ENCODE measurements at places on chromosomes 4 and X. TPM values are rescaled to one million over a fixed set of nuclear protein-coding genes. Genes with fewer than 3 reads are reported as not detected.

The SPATA18 gene
- total RNA-seq: 17.7 TPM

The CCDC158 gene
- 1.3 TPM for total RNA-seq

The POLN gene
- 5.6 TPM for total RNA-seq

The ANK2 gene
- total RNA-seq: 95.1 TPM

The CCSER1 gene
- under 0.01 TPM for total RNA-seq

The RBMXL3 gene
- not detected for total RNA-seq

The SPANXB1 gene
- total RNA-seq: not detected

The NSUN7 gene
- total RNA-seq: 0.51 TPM

The SOX3 gene
- not detected for total RNA-seq

The SAGE1 gene
- total RNA-seq: not detected

The GJB1 gene
- not detected for total RNA-seq

The TRIM61 gene
- total RNA-seq: 4.5 TPM

The CXXC4 gene
- under 0.01 TPM for total RNA-seq

GRCh38 chr4:106195435-106195950 is 120.5 kb downstream of the TBCK start:
- no peak overlapping the region for H3K4me3 ChIP-seq
- no peaks in the 10 kb centered on the region for H3K27me3 ChIP-seq
- no peak overlapping the region for H3K27ac ChIP-seq
- H3K4me1 ChIP-seq: no peaks in the 10 kb centered on the region
- no peaks in the 10 kb centered on the region for H3K36me3 ChIP-seq
- no peak for DNase-seq

GRCh38 chr4:95059663-95060062 is 301.9 kb downstream of the BMPR1B start:
- no peaks in the 10 kb centered on the region for H3K36me3 ChIP-seq
- H3K4me1 ChIP-seq: no peaks in the 10 kb centered on the region
- no peak overlapping the region for H3K27ac ChIP-seq
- no peaks in the 10 kb centered on the region for H3K27me3 ChIP-seq

GRCh38 chr4:10140866-10141759 is 24.5 kb upstream of the WDR1 start:
- no peak overlapping the region for H3K4me3 ChIP-seq
- no peaks in the 10 kb centered on the region for H3K27me3 ChIP-seq
- no peak overlapping the region for H3K27ac ChIP-seq
- no peaks in the 10 kb centered on the region for H3K36me3 ChIP-seq
- no peak for DNase-seq
- no peaks in the 10 kb centered on the region for H3K4me1 ChIP-seq

GRCh38 chr4:107834241-107834794 is 9.6 kb downstream of the SGMS2 start:
- H3K36me3 ChIP-seq: no peaks in the 10 kb centered on the region
- no peak overlapping the region for H3K27ac ChIP-seq
- no peaks in the 10 kb centered on the region for H3K27me3 ChIP-seq
- H3K4me1 ChIP-seq: no peaks in the 10 kb centered on the region

- H3K4me3 ChIP-seq: no peak overlapping the region
- peak; percentile 79 for DNase-seq
Measured at GRCh38 chr4:5812506-5813229, 80.2 kb downstream of the CRMP1 start.

DNA sequence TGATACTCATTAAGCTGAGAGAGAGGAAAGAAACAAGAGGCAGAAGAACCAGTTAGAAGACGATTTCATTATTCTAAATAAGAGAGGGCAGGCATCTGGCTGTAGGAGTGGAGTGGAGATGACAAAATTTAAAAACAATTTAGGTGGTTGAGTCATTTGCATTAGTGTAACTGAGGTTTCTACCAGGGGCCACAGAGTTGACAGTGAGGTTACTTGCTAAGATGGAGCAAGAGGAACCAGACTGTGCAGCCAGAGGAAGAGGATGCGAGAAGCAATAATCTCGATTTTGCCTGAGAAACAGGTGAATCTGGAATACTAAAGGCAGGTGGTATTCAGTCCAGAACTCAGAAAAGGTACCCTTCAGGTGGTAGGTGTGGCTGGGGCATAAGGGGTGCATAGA is 491.9 kb downstream of the MID1IP1 start:
- no peaks in the 10 kb centered on the region for H3K4me1 ChIP-seq
- no peaks in the 10 kb centered on the region for H3K36me3 ChIP-seq
- H3K27me3 ChIP-seq: no peaks in the 10 kb centered on the region
- no peak overlapping the region for H3K27ac ChIP-seq
- no peak overlapping the region for H3K4me3 ChIP-seq

GRCh38 chr4:176762661-176763308 is 29.9 kb downstream of the VEGFC start:
- no peak for DNase-seq
- H3K4me1 ChIP-seq: peaks cover 3% of the 10 kb centered on the region
- H3K36me3 ChIP-seq: no peaks in the 10 kb centered on the region
- H3K27me3 ChIP-seq: no peaks in the 10 kb centered on the region
- no peak overlapping the region for H3K4me3 ChIP-seq

GRCh38 chr4:21195682-21196081 is 495.4 kb downstream of the PACRGL start:
- no peak overlapping the region for H3K27ac ChIP-seq
- no peaks in the 10 kb centered on the region for H3K27me3 ChIP-seq
- no peak for DNase-seq
- H3K36me3 ChIP-seq: no peaks in the 10 kb centered on the region
- H3K4me1 ChIP-seq: no peaks in the 10 kb centered on the region

GRCh38 chrX:56066016-56066415 is 166.1 kb upstream of the KLF8 start:
- H3K36me3 ChIP-seq: no peaks in the 10 kb centered on the region
- DNase-seq: no peak
- no peak overlapping the region for H3K4me3 ChIP-seq
- no peaks in the 10 kb centered on the region for H3K4me1 ChIP-seq
- no peak overlapping the region for H3K27ac ChIP-seq

DNA sequence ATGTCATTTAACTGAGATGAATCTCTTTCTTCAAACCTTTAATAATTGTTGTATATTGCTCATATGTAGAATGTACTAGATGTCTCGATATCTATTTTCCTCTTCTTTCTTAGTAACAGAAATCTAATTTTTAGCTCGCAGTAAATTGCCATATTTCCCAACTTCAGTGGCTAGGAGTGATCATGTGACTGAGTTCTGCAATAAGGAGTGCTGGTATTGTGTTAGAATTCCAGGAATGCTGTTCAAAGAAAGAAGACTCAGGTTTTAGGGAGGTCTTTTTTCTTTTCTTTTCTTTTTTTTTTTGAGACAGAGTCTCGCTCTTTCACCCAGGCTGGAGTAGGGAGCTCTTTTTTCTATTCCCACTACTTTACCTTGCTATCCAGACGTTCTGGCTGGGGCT is 81.7 kb downstream of the SLC10A7 start:
- no peak overlapping the region for H3K4me3 ChIP-seq
- peaks cover 2% of the 10 kb centered on the region for H3K4me1 ChIP-seq
- H3K36me3 ChIP-seq: no peaks in the 10 kb centered on the region
- H3K27ac ChIP-seq: no peak overlapping the region
- DNase-seq: no peak

GRCh38 chr4:89371614-89372013 is 64.0 kb upstream of the GPRIN3 start:
- H3K27me3 ChIP-seq: no peaks in the 10 kb centered on the region
- H3K36me3 ChIP-seq: no peaks in the 10 kb centered on the region
- H3K4me1 ChIP-seq: no peaks in the 10 kb centered on the region
- no peak for DNase-seq
- H3K27ac ChIP-seq: no peak overlapping the region

DNA sequence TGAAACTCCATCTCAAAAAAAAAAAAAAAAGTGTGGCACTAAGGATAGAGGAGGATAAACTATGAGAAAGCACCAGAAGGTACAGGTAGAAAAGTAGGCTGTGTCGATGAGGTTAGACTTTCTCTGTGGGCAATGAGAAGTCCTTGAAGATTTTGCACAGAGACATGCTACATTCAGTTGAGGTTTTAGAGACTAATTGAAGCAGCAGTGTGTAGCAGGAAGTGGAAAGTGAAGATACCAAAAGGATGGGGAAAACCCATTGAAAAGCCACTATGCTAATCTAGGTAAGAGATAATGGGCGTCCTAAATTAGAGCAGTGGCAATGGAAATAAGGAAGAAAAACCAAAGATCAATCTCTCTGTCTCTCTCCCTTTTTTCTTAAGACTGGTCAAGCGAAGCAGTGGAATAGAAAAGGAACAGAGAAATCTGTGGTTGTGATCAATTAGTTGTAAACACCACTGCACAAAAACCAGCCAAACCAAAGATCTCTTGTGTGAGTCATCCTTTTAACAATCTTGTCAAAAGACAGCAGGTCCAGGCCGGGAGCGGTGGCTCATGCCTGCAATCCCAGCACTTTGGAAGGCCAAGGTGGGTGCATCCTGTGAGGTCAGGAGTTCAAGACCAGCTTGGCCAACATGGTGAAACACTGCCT is 3.5 kb downstream of the SPINK2 start:
- H3K4me1 ChIP-seq: no peaks in the 10 kb centered on the region
- no peaks in the 10 kb centered on the region for H3K36me3 ChIP-seq
- H3K4me3 ChIP-seq: no peak overlapping the region
- no peak overlapping the region for H3K27ac ChIP-seq
- H3K27me3 ChIP-seq: peaks cover 21% of the 10 kb centered on the region

DNA sequence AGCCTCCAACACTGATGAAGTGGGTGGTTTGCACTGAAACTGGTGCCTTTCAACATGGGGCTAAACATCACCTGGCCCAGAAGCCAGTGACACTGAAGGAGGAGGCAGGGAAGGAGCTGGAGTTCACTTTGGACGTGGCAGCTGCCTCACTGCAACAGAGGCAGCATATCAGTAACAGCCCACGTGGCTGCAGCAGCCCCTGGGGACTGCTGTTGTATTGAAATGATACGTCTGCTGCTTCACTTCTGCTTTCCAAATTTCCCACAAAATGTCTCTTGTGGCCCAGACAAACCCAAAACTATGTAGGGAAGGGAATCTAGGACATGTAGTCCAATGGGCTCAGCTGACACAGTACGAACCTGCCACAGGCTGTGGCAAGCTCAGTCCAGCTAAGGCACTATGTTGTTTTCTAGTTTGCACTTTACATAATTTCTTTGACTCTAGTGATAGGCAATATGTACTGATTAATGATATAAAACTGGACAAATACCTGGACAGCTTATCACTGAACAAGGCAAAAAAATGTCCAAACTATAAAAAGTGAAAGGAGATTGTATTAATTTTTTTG is 84.7 kb upstream of the RAPGEF2 start:
- no peak overlapping the region for H3K27ac ChIP-seq
- no peak overlapping the region for H3K4me3 ChIP-seq
- H3K27me3 ChIP-seq: no peaks in the 10 kb centered on the region
- H3K4me1 ChIP-seq: no peaks in the 10 kb centered on the region

GRCh38 chr4:119059221-119059620 is 76.4 kb upstream of the MYOZ2 start:
- no peak overlapping the region for H3K4me3 ChIP-seq
- H3K4me1 ChIP-seq: no peaks in the 10 kb centered on the region
- no peak overlapping the region for H3K27ac ChIP-seq

DNA sequence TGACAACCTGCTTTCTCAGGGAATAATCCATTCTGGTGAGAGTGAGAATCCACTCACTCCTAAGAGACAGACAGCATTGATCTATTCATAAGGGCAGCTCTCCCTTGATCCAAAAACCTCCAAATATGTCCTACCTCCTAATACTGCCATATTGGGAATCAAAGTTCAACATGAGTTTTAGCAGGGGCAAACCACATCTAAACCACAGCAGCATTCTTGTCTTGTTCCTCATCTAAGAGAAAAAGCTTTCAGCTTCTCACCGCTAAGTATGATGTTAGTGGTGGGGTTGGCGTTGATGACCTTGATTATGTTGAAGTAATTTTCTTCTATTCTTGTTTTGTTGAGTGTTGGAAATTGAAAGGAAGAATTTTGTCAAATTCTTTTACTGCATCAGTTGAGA is 69.6 kb downstream of the SERTM2 start:
- DNase-seq: no peak
- no peaks in the 10 kb centered on the region for H3K4me1 ChIP-seq
- H3K27me3 ChIP-seq: no peaks in the 10 kb centered on the region

GRCh38 chr4:71487344-71487920 is 148.6 kb downstream of the SLC4A4 start:
- no peaks in the 10 kb centered on the region for H3K27me3 ChIP-seq
- no peak for DNase-seq
- no peak overlapping the region for H3K27ac ChIP-seq
- H3K4me3 ChIP-seq: no peak overlapping the region
- no peaks in the 10 kb centered on the region for H3K4me1 ChIP-seq
- H3K36me3 ChIP-seq: no peaks in the 10 kb centered on the region

DNA sequence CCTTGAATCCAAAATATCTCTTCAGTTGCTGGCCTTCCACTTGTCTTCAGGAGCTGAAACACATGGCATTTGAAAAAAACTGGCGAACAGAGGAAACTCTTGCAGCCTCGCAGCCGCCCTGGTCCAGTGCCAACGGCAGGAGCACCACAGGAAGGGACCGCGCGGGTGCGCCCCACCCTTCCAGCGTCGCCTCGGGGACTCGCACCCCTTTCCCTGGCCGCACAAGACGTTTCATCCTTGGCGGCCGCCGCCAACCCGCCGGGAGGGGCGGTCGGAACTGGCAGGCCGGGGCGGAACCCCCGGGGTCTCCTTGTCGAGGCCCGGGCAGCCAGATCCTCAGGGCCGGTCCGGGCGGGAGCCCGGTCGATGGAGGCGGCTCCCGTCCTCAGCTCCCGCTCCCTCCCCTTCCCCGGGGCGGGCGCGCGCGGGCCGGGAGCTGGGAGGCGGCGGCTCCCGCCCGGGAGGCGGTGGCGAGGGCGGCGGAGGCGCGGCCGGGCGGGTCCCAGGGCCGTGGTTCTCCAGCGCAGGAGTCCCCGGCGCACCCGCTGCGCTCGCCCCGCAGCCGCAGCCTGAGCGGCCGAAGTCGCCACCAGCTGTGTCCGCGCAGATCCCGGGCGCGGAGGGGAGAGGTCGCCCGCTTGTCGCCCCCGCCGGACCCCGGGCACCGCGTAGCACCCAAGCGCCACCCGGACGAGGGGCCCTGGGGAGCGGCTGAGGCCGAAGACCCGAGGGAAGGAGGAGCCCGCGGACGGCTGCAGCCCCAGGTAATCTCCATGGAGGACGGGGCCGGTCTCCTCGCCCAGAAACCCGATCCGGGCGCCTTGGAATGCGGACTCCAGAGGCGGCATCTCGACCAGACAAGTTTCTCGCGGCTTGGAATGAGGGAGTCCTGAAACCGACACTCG is 886 bp upstream of the NDST3 start:
- peak; percentile 62 for DNase-seq
- no peak overlapping the region for H3K27ac ChIP-seq
- H3K36me3 ChIP-seq: no peaks in the 10 kb centered on the region

DNA sequence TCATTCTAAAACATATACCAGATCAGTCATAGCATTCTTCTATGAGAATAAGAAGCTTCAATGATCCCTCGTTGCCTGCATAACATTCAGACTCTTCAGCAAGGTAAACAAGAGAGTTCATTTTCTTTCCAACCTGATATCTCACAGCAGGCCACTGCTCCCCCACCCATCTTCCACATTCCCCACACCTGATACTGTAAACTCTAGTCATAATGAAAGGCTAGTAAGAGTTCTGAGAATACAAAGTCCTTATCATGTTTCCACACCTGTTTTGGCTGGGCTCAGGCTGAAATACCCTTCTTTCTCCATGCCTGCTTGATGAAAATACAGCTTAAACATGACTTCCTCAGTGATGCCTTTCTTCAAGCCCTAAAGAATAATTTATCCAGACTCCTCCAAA is 2.3 kb upstream of the AASDH start:
- no peak for DNase-seq
- H3K27me3 ChIP-seq: no peaks in the 10 kb centered on the region
